Stimulated activated CD8-positive, alpha-beta memory T cell treated with anti-CD3 and anti-CD28 coated beads, Interleukin-15, amount 100 ng/mL, for 24 hours (primary cell): ENCODE measurements at places on chromosomes 2 and 18.

- DNase-seq: no peak
Observed at GRCh38 chr18:29191263-29191662, 1014.3 kb upstream of the CDH2 start.

- DNase-seq: no peak
Observed at GRCh38 chr2:166307326-166307725, 68.4 kb downstream of the SCN9A start.

GRCh38 chr2:145402706-145403277, 882.9 kb upstream of the ZEB2 start:
- DNase-seq: no peak

GRCh38 chr2:235472443-235472842, 21.4 kb upstream of the AGAP1 start:
- DNase-seq: no peak
